Astrocyte (in vitro differentiated cells and primary cell): ENCODE measurements at places on chromosomes 2 and 18.

DNA sequence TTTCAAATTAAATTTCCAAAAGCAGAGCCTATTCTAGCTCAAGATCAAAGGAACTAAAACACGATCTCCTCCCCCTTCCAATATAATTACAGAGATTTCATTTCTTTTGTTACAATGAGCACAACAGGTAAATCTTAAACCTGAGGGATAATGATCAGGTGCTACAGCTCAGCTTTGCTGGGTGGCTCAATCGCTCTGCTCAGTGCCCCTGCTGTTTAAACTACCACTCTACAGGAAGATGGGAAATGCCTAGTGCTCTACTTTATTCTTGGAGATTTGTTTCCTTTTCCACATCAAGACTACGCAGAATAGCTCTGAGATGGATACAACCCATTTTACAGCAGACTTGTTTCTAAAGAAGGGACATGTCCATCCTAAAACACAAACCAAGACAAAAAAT is 162.3 kb downstream of the TCF4 start:
- no peak for DNase-seq

DNA sequence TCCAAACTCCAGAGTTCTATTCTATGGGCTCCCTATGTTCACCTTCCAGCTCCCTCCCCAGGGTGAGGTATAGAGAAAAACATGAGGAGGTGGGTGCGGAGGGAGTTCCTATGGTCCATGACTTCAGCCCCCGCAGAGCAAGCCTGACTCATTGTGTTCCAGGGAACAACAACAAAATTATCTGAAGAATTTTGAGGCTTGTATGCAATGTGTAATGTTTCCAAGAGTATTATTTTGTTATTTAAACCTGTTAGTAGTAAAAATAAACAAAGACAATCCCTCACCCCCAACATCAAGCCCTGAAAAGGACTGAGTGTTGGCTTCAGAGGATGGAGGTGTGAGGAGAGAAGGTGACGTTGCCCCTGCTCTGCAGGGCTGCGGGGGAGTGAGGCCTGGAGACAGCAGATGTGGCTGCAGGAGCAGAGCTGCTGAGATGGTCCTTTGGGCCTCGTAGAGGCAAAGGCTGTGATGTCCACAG is 29.0 kb downstream of the LAMA3 start:
- peak; percentile 87 for DNase-seq

DNA sequence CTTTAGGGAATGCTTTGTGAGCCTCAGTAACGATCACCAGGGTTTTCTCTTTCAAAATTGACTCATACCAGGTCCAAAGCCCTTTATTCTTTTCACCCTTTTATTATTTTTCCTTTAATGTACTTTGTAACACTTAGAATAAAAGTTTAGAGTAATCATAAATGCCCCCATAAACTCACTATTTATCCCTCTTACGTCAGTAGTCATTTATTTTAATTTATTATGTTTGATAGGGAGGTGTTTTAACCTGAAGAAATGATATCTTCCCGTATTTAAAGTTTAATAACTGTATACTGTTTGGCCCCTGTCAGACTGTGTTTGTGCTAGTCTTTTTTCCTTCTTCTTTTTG is 1.1 kb downstream of the TWSG1 start:
- DNase-seq, result no peak

GRCh38 chr2:120396013-120396860 is 50.3 kb downstream of the INHBB start:
- DNase-seq, result no peak

DNA sequence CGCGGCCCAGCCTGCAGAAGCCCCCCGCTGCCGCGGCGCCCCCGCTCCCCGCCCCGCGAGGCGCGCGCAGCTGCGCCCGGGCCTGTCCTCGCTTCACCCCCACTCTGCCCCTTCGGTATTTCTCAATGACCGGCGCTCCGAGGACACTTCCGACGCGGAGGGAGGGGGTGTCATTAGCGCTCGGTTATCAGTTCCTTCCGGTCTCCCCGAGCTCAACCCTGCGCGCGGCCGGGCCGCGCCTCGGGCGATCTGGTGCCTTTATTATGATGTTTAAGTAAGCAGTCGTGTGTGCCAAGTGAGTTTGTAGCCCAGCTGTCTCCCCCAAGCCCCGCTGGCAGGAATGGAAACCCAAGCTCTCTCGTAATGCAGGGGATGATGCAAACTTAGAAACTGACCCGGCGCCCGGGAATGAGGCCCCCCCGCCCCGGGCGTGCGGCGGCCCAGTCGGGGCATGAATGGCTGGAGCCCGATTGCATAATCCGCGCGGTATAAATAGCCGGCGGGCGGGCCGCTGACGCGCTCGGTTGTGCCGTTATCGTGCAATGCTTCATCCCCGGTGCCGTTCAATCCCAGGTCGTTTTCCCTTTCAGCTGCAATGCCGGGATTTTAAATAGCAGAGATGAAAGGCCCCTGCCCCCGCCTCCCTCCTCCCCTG is 3.9 kb upstream of the SPRED2 start:
- peak; percentile 90 for DNase-seq

- DNase-seq, result peak; percentile 69
Measured at GRCh38 chr2:101655702-101656422, 41.6 kb upstream of the MAP4K4 start.

GRCh38 chr2:20190876-20191713 is 33.8 kb downstream of the SDC1 start:
- peak; percentile 26 for DNase-seq
